Activated CD4-positive, alpha-beta memory T cell treated with anti-CD3 and anti-CD28 coated beads, Interleukin-2, amount 10 ng/mL, durations not matched to agents 7 days and 5 days (primary cell): ENCODE measurements at places on chromosomes 2 and 18. TPM values are rescaled to one million over a fixed set of nuclear protein-coding genes. Genes with fewer than 3 reads are reported as not detected.

DNA sequence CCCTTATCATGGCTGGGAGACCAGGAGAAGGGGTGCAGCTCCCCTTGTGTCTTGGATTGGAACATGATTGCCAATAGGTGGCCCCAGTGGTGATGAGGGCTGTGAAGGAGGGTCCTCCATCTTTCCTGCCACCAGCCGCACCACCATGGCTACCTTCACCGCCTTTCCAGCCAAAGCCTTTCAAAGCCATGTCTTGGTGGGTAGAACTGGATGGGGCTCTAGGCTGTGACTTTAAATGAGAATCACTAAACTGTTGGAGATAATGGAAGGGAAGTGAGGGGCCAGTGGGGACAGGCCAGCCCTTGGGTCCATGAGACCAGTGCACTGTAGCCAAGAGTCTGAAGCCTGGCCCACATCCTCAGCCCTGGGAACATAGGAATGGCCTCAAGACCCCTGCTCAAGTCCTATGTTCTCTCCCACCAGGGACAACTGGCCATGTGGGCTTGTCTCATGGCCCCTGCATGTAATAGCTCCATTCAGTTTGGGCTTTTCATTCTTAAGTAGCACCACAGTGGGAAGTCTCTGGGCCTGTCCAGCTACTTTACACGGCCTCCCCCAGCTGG, 345.7 kb downstream of the DYSF start:
- H3K27me3 ChIP-seq = no peaks in the 10 kb centered on the region
- H3K27ac ChIP-seq = no peak overlapping the region
- H3K4me3 ChIP-seq = no peak overlapping the region

GRCh38 chr2:237978058-237978712, 11.4 kb downstream of the UBE2F start:
- DNase-seq = no peak
- H3K36me3 ChIP-seq = peaks cover 39% of the 10 kb centered on the region
- H3K27me3 ChIP-seq = no peaks in the 10 kb centered on the region
- H3K27ac ChIP-seq = no peak overlapping the region
- peaks cover 32% of the 10 kb centered on the region for H3K4me1 ChIP-seq

- H3K4me3 ChIP-seq = no peak overlapping the region
- peaks cover 24% of the 10 kb centered on the region for H3K27me3 ChIP-seq
- no peak overlapping the region for H3K27ac ChIP-seq
These were observed 59.3 kb downstream of the ADNP2 start for GRCh38 chr18:80168346-80168745.

DNA sequence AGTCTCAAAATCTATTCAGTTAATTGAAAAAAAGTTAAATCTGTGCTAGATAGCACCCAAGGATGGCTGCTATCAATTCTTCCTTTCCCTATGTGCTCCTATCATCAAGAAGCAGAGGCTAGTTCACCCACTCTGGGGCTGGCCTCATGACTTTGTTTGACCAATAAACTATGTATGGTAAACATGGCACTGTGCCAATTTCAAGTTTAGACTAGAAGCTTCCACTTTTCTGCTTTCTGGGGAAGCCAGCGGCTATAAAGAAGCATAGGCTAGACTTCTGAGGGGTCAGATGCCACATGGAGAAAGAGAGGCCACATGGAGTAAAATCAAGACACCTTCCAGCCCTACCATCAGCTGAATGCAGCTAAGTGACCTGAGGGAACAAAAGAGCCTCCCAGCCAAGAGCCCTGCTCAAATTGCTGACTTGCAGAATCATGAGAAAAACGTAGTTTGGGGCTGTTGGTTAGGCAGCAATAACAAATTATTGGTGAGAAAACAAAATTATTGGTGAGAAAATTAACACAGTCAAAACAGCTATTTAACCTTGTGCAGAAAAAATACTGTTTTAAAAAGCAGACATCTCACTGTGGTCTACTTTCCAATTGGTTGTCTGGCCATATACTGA, 86.5 kb upstream of the SLC14A2 start:
- no peak overlapping the region for H3K27ac ChIP-seq
- H3K4me1 ChIP-seq = no peaks in the 10 kb centered on the region
- DNase-seq = no peak
- peaks cover 10% of the 10 kb centered on the region for H3K27me3 ChIP-seq
- no peaks in the 10 kb centered on the region for H3K36me3 ChIP-seq
- no peak overlapping the region for H3K4me3 ChIP-seq

DNA sequence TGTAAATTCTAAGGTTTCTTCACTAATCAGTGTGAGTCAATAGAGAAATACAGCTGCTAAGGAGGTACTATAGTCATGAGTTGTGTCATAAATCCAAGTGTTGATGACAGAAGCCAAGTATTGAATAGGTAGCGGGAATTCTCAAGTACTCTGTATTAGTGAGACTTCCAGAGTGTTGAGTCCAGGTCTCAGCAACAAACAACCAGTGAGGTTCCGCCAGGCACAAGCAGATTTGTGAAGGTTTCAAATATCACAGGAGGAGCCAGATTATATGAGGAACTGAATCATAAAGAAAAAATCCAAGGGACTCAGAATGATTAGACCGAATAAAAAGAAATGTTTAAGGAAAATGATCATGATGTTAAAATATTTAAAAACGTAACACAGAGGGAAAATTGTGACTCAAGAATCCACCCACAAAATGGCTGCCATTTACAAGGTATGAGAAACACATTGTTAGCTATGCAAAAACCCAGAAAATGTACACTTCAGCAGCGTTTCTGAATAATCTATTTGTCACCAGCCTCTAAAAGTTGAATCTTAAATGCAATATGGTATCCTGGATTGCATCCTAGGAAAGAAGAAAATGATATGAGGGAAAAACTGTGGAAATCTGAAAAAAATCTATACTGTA, 27.3 kb upstream of the EVA1A start:
- H3K4me3 ChIP-seq = no peak overlapping the region
- no peak for DNase-seq
- H3K27me3 ChIP-seq = peaks cover 5% of the 10 kb centered on the region
- H3K36me3 ChIP-seq = no peaks in the 10 kb centered on the region

GRCh38 chr2:182319556-182320505, 107.0 kb downstream of the PDE1A start:
- H3K36me3 ChIP-seq = no peaks in the 10 kb centered on the region
- no peaks in the 10 kb centered on the region for H3K4me1 ChIP-seq
- no peak overlapping the region for H3K4me3 ChIP-seq
- H3K27me3 ChIP-seq = no peaks in the 10 kb centered on the region
- no peak overlapping the region for H3K27ac ChIP-seq

DNA sequence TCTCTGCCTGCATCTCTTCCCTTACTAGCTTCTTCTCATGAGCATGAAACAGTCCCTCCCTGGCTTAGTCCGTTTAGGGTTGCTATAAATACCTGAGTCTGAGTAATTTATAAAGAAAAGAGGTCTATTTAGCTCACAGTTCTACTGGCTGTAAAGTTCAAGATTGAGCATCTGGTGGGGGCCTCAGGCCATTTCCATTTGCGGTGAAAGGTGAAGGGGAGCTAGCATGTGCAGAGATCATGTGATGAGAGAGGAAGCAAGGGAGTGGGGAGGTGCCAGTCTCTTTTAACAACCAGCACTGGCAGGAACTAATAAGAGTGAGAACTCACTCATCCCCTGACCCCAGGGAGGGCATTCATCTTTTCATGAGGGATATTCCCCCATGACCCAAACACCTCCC, 26.8 kb downstream of the RHBDD1 start:
- H3K27ac ChIP-seq = no peak overlapping the region
- H3K4me1 ChIP-seq = no peaks in the 10 kb centered on the region
- DNase-seq = no peak
- H3K4me3 ChIP-seq = no peak overlapping the region

- H3K4me1 ChIP-seq = peaks cover 48% of the 10 kb centered on the region
- H3K4me3 ChIP-seq = no peak overlapping the region
- DNase-seq = no peak
- no peaks in the 10 kb centered on the region for H3K27me3 ChIP-seq
These were observed 201.3 kb upstream of the CXCR4 start for GRCh38 chr2:136319237-136319636.

DNA sequence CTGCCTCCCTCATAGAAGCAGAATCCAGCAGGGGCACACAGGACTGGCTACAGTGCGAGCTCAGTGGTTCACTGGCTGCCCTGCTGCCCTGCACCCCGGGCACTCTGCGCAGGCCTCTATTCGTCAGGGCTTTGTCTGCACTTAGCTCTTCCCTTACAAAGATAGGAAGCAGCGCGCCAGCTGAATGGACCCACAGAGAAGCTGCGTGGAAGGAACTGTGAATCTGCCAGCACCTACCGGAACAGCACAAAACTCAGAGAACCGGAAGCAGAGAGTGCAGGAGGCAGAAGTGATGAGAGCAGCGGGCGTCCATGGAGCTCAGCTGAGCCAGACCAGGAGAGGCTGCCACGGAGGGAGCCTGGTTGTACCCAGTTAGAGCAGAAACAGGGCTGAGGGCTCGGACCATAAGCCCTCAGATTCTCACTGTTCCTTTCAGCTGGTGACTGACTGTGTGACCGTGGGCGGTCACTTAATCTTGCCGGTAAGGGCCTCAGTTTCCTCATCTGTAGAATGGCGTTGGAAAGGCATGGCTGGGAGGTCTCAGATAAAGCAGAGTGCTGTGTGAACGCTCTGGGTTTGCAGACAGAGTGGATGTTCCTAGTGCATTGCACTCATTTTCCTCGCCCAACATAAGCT, 23.1 kb upstream of the SLC66A3 start:
- H3K36me3 ChIP-seq = no peaks in the 10 kb centered on the region
- peaks cover 20% of the 10 kb centered on the region for H3K27me3 ChIP-seq
- no peak overlapping the region for H3K27ac ChIP-seq
- H3K4me3 ChIP-seq = peak overlapping the region; percentile 57

DNA sequence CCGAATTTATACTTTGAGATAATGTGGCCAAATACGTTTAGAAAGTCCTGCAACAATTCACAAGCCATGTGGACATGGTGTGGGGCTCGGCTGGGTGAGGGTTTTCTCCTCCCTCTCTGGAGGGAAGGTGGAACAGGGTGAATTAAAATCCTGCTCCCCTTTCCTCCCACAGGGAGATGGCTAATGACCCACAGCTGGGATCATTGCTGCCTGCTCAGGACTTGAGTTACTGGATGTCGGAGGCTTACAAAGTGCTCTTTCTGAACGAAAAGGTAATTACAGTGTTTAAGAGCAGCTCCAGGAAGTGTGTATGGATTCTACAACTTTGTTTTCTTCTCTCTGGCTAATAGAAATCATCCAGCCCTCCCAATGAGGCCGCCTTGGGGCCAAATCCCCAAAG, 97.9 kb upstream of the ALKAL2 start:
- no peak overlapping the region for H3K27ac ChIP-seq
- H3K4me3 ChIP-seq = no peak overlapping the region
- H3K4me1 ChIP-seq = no peaks in the 10 kb centered on the region
- no peaks in the 10 kb centered on the region for H3K27me3 ChIP-seq
- no peaks in the 10 kb centered on the region for H3K36me3 ChIP-seq
- no peak for DNase-seq

Gene TGFA
- total RNA-seq = not detected

Gene NT5DC4
- not detected for total RNA-seq
